Muscle of leg (tissue), 16 donors: ENCODE measurements at places on chromosomes 11 and 22. TPM values are rescaled to one million over a fixed set of nuclear protein-coding genes. Genes with fewer than 3 reads are reported as not detected.

The C11orf87 gene
- total RNA-seq, result 0.09 TPM

The MMP27 gene
- 0.09 TPM for total RNA-seq

DNA sequence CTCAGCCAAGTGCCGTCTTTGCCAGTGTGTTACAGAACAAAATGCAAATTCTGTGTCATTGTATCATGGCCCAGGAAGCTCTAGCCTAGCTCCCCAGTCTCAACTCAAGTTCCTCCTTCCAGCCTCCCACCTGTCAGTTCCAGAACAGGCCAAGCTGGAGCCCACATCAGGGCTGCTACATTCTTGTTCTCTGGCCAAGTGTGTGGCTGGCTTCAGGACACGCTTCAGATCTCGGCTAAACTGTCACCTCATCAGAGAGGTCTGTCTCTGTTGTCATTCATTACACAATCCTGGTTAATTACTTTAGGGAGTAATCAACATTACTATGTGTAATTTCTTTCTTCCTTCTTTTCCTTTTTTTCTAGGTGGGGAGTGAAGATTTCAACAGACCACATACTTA is 347.0 kb upstream of the SYN3 start:
- no peaks in the 10 kb centered on the region for H3K36me3 ChIP-seq
- no peak overlapping the region for H3K4me3 ChIP-seq
- no peaks in the 10 kb centered on the region for H3K27me3 ChIP-seq
- H3K27ac ChIP-seq, result no peak overlapping the region
- peak; percentile 26 for DNase-seq

GRCh38 chr11:66559142-66559865 is 9.1 kb downstream of the CTSF start:
- H3K27me3 ChIP-seq, result peaks cover 13% of the 10 kb centered on the region
- no peak overlapping the region for H3K4me3 ChIP-seq
- H3K4me1 ChIP-seq, result peaks cover 4% of the 10 kb centered on the region
- H3K27ac ChIP-seq, result no peak overlapping the region
- DNase-seq, result no peak

- no peak for DNase-seq
- H3K36me3 ChIP-seq, result peaks cover 22% of the 10 kb centered on the region
- H3K4me3 ChIP-seq, result no peak overlapping the region
- no peaks in the 10 kb centered on the region for H3K27me3 ChIP-seq
- H3K4me1 ChIP-seq, result peaks cover 26% of the 10 kb centered on the region
- no peak overlapping the region for H3K27ac ChIP-seq
These were observed 710 bp downstream of the ATP5MGL start for GRCh38 chr22:42639541-42640241.

GRCh38 chr11:124776865-124777645 is 15.0 kb upstream of the ESAM start:
- DNase-seq, result no peak
- no peak overlapping the region for H3K4me3 ChIP-seq
- H3K27me3 ChIP-seq, result no peaks in the 10 kb centered on the region
- H3K27ac ChIP-seq, result no peak overlapping the region
- peaks cover 16% of the 10 kb centered on the region for H3K36me3 ChIP-seq
- H3K4me1 ChIP-seq, result no peaks in the 10 kb centered on the region

DNA sequence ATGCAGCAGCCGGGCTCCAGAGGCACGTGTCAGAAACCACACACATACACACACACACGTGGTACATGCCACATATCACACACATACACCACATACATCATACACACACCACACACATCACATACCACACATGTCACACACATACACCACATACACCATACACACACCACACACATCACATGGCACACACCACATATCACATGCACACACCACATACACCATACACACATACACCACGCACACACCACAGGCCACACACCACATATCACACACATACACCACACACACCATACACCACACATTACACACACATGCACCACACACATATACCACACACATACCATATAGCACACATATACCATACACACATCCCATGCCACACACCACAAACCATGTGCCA is 97.5 kb upstream of the PRR5 start:
- DNase-seq, result no peak
- H3K36me3 ChIP-seq, result no peaks in the 10 kb centered on the region
- H3K27me3 ChIP-seq, result peaks cover 4% of the 10 kb centered on the region
- no peak overlapping the region for H3K4me3 ChIP-seq
- no peak overlapping the region for H3K27ac ChIP-seq
- H3K4me1 ChIP-seq, result peaks cover 29% of the 10 kb centered on the region

- no peak for DNase-seq
- no peak overlapping the region for H3K27ac ChIP-seq
- no peaks in the 10 kb centered on the region for H3K4me1 ChIP-seq
- H3K36me3 ChIP-seq, result no peaks in the 10 kb centered on the region
These were observed 98.9 kb upstream of the SLC5A12 start for GRCh38 chr11:26820739-26821138.
